ENCODE measurements at places on chromosomes 3 and 15.

GRCh38 chr15:101054116-101054515, 135.0 kb downstream of the LRRK1 start:
- no peaks in the 10 kb centered on the region for H3K27me3 ChIP-seq
- DNase-seq: no peak
- no peak overlapping the region for H3K27ac ChIP-seq

DNA sequence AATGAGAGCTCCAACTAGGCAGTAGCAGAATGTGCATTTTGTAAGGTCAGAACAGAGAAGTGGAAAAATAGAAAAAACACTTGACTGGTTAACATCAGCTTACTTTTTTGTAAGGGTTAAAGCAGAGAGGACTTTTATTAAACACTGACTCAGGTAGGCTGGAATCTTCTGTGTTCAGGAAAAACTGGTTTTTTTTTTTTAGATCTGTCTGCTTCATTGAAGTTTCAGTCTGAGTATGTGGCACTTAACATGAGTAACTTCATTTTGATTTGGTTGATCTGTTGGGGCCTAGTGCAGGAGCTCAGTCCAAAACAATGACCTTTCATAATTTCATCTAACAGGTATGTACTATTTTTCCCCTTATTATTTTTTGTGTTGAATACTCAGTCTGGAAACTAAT, 141.1 kb downstream of the DOCK3 start:
- DNase-seq: no peak
- H3K27ac ChIP-seq: no peak overlapping the region
- H3K4me1 ChIP-seq: no peaks in the 10 kb centered on the region
- no peaks in the 10 kb centered on the region for H3K27me3 ChIP-seq

DNA sequence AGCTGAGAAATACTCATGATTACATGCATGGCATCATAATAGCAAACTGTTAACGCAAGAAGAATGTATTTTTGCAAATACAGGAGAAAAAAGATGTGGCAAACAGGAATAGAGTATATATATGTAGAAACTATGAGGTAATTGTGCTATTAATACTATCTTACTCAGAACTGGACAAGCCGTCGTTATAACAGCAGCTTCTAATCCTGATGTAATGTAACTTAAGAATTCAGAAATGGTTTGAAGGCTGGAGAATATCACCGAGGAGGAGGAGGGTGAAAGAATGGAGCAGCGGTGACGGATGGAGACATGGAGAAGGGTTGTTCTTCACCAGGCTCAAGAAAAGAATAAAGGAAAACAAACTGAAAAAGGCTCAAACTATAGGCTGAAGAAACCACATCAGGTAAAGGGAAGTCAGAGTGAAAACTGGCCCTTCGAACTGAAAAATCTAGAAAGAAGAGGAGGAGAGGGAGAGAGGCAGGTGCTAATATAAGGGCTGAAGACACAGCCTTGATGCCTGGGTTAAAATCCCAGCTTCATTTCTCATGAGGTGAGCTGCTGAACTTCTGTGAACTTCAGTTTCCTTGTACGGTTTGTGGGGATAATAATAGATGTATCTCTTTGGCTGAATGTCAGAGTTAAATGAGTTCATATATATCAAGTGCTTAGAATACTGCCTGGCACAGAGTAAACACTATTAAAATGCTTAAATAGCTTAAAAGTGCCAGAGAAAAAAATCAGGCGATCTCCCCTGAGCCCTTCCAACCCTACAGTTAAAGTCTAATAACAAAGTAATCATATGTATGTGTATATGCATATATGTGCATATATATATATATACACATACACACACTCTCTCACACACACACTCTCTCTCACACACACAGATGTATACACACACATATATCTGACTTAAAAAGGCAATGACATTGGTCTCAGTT, 43.9 kb downstream of the GOLIM4 start:
- H3K4me1 ChIP-seq: no peaks in the 10 kb centered on the region
- H3K27me3 ChIP-seq: no peaks in the 10 kb centered on the region
- no peak for DNase-seq
- no peak overlapping the region for H3K27ac ChIP-seq
- H3K36me3 ChIP-seq: no peaks in the 10 kb centered on the region

GRCh38 chr3:3714572-3714971, 84.7 kb upstream of the LRRN1 start:
- no peak overlapping the region for H3K27ac ChIP-seq
- H3K4me3 ChIP-seq: no peak overlapping the region
- H3K4me1 ChIP-seq: no peaks in the 10 kb centered on the region
- peaks cover 5% of the 10 kb centered on the region for H3K27me3 ChIP-seq
- H3K36me3 ChIP-seq: peaks cover 2% of the 10 kb centered on the region
- DNase-seq: no peak

GRCh38 chr3:187507266-187507665, 139.1 kb downstream of the RTP4 start:
- H3K4me1 ChIP-seq: no peaks in the 10 kb centered on the region
- H3K36me3 ChIP-seq: peaks cover 5% of the 10 kb centered on the region
- no peak overlapping the region for H3K27ac ChIP-seq
- DNase-seq: no peak

- peaks cover 17% of the 10 kb centered on the region for H3K4me1 ChIP-seq
- DNase-seq: no peak
- peaks cover 5% of the 10 kb centered on the region for H3K27me3 ChIP-seq
- no peaks in the 10 kb centered on the region for H3K36me3 ChIP-seq
These were observed 49.9 kb downstream of the IGSF11 start for GRCh38 chr3:118984699-118985098.

DNA sequence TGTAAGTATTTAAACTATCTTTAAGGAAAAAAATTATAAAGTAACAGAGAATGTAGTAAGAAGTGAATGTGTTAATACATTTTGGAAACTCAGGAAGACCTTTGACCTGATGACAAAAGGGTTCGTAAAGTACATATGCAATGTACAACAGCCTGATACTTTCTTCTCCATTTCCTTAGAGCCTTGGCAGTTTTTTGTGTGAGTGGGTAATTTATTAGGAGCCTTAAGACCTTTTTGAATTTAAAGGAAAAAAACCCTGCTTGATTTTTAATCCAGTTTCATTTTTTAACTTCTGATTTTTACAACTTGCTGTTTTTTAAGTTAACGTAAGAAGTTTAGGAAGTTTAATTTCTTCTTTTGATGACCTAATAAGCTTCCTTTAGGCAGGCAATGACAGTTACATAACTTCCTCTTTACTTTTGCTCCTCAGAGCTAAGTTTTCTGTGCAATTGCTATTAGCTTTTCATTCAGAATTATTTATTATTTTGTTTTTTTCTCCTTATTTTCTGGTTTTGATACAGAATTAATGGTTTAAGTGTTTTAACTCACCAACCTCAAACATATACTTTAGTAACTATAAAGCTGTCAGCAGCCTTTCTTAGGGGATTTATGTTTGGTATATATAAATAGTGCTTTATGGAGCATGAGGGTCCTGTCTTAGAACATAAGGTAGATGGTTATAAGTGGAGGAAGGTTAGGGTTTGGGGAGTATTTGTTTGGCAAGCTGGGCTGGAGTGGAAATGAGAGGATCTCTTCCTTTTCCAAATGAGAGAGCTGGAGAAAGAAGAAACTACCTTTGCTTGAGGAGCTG, 35.2 kb downstream of the ARMC8 start:
- H3K4me3 ChIP-seq: no peak overlapping the region
- H3K27me3 ChIP-seq: no peaks in the 10 kb centered on the region
- peak overlapping the region; percentile 93 for H3K27ac ChIP-seq
- peaks cover 23% of the 10 kb centered on the region for H3K4me1 ChIP-seq

DNA sequence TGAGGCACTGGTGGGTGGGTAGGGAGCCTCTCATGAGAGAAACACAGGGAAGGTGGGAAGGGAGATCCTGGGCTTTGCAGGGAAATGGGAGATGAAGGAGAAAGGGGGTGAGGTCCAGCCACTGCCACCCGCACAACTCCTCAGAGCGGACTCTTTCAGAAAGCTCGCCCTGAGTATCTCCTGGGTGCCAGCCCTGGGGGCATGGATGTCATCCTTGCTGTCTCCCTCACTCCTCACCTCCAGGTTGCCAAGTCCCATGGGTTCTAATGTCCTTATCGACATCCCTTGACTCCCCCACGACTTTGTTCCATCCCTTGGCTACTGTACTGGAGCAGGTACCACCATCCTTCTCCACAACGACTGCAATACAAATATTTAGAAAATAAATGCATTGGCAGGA, 40.9 kb downstream of the SYNM start:
- H3K4me3 ChIP-seq: no peak overlapping the region
- H3K27me3 ChIP-seq: no peaks in the 10 kb centered on the region
- DNase-seq: peak; percentile 11
- no peaks in the 10 kb centered on the region for H3K36me3 ChIP-seq

GRCh38 chr15:92391640-92392039, 2.0 kb upstream of the ST8SIA2 start:
- H3K4me3 ChIP-seq: no peak overlapping the region
- no peaks in the 10 kb centered on the region for H3K36me3 ChIP-seq
- H3K27me3 ChIP-seq: peaks cover 62% of the 10 kb centered on the region
- H3K27ac ChIP-seq: no peak overlapping the region
- peaks cover 5% of the 10 kb centered on the region for H3K4me1 ChIP-seq

GRCh38 chr3:31027191-31027761, 132.8 kb upstream of the GADL1 start:
- no peaks in the 10 kb centered on the region for H3K4me1 ChIP-seq
- H3K27me3 ChIP-seq: no peaks in the 10 kb centered on the region
- no peak overlapping the region for H3K4me3 ChIP-seq
- no peak overlapping the region for H3K27ac ChIP-seq
- H3K36me3 ChIP-seq: peaks cover 2% of the 10 kb centered on the region

Data from naive thymus-derived CD8-positive, alpha-beta T cell (primary cell).